ENCODE measurements at places on chromosomes 7 and 10.

DNA sequence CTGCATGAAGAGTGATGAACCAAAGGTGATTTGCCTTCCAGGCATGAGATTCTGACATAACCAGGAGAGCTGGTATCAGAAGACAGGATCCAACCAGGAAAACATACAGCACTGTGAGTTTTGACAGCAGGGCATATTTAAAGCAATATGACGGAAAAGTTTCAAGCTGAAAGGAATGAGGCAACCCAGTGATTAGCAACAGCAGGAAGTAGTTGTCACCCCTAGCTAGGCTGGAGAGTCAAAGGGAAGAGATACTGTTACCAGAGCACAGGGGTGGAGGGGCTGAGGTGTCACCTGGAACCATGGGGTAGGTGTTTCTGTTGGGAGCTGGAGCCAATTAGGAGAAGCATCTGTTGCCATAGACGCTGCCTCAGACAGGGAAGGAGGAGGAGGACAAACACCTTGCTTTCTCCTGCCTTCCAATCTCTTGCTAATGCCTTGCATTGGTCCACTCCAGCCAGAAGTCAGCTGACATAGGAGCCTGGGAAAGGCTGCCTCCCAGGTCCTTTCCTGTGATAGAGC lies 125.4 kb upstream of the SORCS3 start:
- no peak for DNase-seq

DNA sequence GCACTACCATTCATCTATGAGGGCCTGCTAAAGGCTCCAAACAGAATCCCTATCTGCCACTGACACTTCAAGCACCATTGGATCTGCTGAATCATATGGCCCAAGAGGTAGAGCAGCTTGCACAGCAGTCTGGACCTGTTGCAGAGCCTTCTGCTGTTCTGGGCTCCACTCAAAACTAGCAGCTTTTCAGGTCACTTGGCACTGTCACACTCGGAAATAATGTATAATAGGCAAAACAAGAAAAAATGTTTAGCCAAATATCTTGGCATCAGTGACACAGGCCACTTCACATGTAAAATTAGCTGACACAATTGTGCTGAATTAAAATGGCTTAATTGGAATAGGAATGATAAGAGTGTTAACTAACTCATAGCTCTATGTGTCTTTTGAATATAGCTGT lies 1182.9 kb upstream of the LRRTM3 start:
- no peak for DNase-seq

DNA sequence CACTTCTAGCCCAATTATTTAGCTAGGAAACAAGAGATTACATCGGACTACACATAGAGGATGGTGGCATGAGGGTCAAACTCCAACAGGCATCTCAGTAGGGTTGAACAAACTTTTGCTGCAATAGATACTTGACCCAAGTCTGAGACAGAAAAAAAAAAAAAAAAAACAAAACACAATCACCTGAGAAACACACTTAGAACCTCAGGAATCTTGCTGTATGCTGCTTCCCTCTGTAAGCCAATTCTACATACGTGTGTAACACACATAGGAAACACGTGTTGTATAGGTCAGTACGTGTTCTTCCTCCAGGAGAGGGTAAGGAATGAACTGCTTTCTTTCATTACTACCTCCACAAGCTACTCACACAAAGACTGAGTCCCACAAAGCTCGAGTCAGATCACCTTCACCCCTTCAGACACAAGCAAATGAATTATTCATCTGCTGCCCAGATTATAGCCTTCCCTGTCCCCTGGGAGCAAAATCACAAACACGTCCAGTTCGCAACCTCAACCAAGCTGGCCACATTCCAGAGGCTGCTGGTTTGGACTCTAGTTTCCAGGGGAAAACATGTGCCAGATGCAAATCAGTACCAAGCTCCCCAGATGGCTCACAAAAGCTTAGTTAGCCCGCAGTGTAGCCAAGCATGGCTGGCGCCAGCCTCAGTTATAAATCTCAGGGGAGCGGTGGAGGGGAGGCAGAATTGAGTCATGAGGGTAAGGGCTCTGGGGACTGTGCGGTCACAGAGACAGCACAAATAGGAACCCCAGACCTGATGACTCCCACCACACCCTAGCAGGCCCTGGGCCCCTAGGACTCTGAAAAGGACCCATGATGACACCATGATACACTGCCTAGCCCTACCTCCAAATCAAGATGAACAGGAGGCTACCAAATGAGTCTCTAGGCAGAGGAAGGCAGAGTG lies 15.1 kb downstream of the PSAP start:
- DNase-seq: no peak

DNA sequence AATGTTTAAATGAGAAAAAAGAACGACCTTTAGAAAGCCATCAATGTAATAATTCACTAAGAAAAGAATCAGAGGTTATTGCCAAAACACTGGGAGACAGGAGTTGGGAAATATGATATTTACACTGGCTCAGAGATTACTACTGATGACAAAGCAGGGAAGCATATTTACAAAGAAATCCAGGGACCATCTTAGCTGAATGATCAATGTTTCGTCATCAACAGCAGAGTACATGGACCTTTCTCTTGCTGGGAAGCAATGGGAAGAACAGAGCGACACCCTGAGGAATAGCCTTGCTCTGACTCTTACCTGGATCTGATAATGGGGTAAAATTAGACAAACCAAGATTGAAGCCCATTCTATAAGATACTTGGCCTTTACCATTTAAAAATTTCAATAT lies 1293.5 kb downstream of the XPNPEP1 start:
- DNase-seq: peak; percentile 19

GRCh38 chr10:60315311-60315710 lies 74.4 kb downstream of the ANK3 start:
- no peak for DNase-seq

GRCh38 chr7:93923296-93923695 lies 1.8 kb downstream of the GNG11 start:
- no peak for DNase-seq

GRCh38 chr7:101901661-101902491 lies 84.5 kb downstream of the CUX1 start:
- DNase-seq: no peak

DNA sequence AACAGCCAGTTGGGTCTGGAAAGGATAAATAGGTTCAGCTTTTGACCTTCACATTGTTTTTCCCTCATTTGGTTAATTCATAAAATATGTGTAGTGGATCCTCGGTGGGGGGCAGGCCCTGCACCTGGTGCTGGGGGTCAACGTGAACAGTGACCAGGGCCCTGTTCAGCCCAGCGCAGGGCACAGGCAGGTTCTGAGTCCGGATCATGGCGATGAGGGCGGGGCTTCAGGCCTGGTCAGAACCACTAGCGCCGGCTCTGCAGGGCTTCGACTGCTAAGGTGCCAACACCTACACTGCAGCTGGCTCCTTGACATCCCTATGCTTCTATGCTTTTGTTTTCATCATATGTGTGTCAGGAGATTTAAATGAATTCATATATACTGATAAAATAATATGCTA lies 177.7 kb downstream of the CXCL12 start:
- no peak for DNase-seq

DNA sequence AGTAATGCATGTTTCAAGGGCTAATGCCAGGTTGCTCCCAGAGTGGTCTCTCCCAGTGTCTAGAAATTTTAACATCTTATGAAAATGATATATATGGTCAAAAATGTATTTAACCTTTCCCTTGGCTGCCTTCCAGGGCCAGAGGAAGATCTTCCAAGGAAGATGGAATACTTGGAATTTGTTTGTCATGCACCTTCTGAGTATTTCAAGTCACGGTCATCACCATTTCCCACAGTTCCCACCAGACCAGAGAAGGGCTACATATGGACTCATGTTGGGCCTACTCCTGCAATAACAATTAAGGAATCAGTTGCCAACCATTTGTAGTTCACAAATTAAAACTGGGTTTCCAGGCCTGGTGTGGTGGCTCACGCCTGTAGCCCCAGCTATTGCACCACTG lies 9.0 kb downstream of the GATAD1 start:
- DNase-seq: no peak

DNA sequence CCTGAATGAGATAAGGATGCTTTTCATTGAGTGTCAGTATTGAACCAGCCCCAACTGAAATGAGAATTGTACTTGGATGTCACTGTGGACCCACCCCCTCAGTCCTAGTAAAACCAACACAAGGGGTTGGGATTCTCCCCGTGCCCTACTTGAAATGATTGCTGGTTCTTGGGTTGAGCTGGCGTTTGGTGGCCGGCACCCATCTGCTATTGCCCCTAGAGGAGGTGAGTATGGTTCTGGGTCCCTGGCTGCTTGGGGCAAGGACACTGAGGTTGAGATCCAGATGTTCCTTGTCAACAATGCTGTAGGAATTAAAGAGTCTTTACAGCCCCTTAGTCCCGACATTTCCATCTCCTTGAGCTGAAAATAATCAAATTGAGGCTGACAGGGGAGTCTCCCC lies 170.0 kb upstream of the ZNF32 start:
- DNase-seq: no peak

DNA sequence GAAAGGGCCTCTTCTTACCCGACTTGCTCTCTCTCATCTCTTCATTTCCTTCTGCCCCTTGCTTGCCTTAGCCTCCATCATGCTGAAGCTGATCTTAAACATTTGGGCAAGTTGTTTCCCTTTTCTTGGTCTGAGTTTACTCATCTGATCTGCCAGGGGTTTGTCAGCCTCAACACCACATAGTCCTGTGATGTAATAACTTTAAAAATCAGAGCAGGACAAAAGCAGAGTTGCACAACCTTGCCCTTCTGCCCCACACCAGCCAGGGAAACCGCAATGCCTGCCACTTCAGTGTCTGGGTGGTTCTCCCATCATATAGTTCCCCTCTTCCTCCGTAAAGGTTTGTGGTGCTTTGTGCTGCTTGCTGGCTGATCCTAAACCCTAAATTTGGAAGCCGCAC lies 9.9 kb upstream of the LIPM start:
- DNase-seq: peak; percentile 75

GRCh38 chr7:24216576-24217125 lies 67.3 kb upstream of the NPY start:
- peak; percentile 30 for DNase-seq

GRCh38 chr7:17307969-17308648 lies 9.7 kb downstream of the AHR start:
- DNase-seq: no peak

GRCh38 chr7:30971440-30971839 lies 7.7 kb downstream of the GHRHR start:
- DNase-seq: no peak

DNA sequence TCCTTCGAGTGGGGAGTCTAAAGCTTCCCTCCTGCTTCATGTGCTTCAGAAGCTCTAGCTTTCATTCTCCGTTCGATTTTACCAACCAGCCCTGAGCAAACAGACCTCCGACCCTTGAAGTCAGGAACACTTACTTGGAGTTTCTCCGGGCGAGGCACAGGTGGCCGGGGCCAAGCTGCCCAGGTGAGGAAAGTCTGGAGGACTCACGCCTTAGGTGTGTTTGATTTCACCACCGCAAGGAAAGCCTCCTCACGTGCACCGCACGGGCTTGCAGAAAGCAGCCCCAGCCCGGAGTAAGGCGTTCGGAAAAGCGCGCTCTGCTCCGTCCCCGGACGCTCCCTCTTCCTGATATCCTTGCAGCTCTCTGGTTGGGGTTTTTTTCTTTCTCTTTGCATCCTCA lies 30.1 kb upstream of the CNPY1 start:
- no peak for DNase-seq

DNA sequence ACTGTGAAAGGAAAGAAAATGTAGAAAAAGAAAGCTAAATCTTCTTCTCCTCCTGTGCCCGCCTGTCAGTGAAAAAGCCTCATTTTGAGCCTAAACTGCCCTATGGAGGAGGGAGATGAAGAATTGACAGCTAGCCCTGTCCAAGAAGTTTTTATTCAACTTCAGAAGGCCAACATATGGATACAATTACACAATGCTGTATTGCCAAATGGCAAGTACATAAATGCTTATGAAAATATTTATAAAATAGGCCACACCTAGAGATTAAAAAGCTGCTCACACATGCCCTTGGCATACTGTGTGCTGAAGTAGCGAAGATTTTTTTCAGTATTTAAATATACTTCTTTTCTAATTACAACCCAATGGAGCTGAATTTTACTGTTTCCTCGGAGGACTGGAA lies 65.1 kb upstream of the NEBL start:
- no peak for DNase-seq

GRCh38 chr7:66517212-66517909 lies 111.3 kb upstream of the KCTD7 start:
- DNase-seq: no peak
